Smooth muscle cell of the pulmonary artery (primary cell): ENCODE measurements at places on chromosomes 16 and 17. TPM values are rescaled to one million over a fixed set of nuclear protein-coding genes. Genes with fewer than 3 reads are reported as not detected.

SNF8 gene
- 71.8 and 76.1 TPM in 2 replicates for total RNA-seq

HOXB6 gene
- 2.3 and 3.0 TPM in 2 replicates for total RNA-seq

SEPTIN1 gene
- total RNA-seq = 0.13 and 0.17 TPM in 2 replicates

CHRNB1 gene
- 5.2 and 6.7 TPM in 2 replicates for total RNA-seq
